Bronchial epithelial cell (primary cell): ENCODE measurements at places on chromosomes 4 and X. TPM values are rescaled to one million over a fixed set of nuclear protein-coding genes. Genes with fewer than 3 reads are reported as not detected.

DNA sequence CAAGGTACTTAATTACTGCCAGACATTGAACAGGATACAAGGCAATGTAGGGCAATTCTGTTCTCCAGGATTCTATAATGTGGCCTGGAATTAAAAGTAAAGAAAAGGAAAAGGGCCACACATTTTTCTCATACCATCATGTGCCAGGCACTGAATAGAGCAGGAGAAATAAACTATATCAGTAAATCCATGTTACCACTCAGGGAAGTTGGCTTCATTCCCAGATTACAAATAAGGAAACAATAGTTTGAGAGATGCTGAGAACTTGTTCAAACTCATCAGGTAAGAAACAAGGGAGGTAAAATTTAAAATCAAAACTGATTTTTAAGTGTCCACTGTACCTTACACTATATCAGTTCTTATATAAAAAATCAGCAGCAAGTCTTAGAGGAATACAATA, 645.0 kb upstream of the ATOH1 start:
- DNase-seq = peak; percentile 81

DNA sequence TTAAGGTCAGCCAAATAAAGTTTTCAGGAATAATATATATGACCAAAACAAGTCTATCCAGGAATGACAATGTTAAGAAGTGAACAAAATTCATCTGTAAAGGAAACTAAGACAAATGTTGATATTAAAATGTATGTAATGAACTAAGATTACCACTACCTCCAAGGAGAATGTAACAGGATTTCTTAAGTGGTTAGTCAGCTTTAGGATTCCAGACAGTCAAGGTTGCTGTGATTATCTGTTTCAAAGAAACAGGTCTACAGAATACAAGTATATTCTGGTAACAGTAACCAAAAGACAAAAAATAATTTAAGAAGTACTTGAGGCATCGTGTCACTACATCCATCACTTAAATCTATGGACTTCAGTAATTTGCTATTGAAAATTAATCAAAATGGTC, 172.8 kb downstream of the SCFD2 start:
- DNase-seq = no peak

GRCh38 chr4:148330161-148330560, 112.1 kb downstream of the NR3C2 start:
- DNase-seq = no peak

GRCh38 chr4:83947125-83947829, 411.4 kb downstream of the GPAT3 start:
- DNase-seq = no peak

The MAOA gene
- 126 and 137 TPM in 2 replicates for total RNA-seq
